ENCODE measurements at places on chromosomes 3 and 15.

DNA sequence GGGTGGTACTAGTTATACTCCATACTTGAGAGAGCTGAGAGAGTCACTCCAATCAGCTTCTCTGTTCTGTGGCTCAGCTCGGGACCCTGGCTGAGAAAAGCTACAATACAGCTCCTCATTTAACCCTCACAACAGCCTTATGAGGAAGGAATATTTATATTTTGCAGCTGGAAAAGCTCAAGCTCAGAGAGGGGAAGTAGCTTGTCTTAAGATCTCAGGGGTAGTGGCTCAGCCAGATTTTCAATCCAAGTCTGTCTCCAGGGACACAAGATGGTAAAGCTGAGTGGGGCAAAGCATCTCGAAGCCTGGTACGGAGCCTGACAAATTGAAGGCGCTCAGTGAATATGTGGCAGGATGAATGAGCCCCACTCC lies 14.8 kb downstream of the SCAMP2 start:
- no peak for DNase-seq

GRCh38 chr3:414063-414462 lies 217.5 kb downstream of the CHL1 start:
- DNase-seq: peak; percentile 11

DNA sequence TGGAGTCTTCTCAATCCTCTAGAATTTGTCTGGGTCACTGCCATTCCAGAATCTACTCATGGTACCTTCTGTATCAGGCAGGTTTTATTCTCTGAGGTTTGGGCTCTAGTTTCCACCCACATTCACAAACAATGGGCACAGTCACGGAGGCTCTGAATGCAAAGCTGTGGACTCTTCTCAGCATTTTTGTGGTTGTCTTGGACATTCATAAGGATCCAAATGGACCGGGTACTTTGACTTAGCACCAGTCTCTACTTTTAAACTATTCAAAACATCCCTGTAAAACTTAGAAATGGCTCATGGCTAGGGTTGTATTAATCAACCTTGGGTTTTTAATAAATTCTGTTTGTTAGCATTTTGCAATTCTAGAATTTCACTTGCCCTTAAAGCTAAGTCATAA lies 277.9 kb upstream of the THBS1 start:
- DNase-seq: no peak

DNA sequence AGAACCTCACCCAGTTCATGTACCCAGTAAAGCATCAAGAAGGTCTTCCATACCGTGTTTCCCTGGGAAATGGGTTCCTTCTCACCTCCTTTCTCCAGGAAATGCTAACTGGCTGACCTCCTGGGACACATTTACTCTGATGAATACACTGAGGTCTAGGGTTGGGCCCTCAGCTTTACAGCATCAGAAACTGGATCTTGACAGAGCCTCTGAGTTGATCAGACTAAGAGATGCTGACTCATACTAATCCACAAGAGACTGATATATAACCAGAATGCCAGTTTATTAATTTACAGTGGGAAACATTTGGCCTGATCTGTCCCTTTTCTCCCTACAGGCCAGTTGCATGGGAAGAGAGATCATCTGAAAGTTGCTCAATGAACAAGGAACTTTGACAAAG lies 55.8 kb downstream of the GTF2E1 start:
- no peak for DNase-seq

GRCh38 chr3:151203051-151203420 lies at the start of gene GPR171:
Gene GPR171, minus strand, starts transcription at chr3:151203216. Its CDS starts 3,830 bp downstream, at chr3:151199386.
- no peak for DNase-seq

GRCh38 chr15:77607894-77608261 lies 24.8 kb downstream of the LINGO1 start:
- DNase-seq: no peak

DNA sequence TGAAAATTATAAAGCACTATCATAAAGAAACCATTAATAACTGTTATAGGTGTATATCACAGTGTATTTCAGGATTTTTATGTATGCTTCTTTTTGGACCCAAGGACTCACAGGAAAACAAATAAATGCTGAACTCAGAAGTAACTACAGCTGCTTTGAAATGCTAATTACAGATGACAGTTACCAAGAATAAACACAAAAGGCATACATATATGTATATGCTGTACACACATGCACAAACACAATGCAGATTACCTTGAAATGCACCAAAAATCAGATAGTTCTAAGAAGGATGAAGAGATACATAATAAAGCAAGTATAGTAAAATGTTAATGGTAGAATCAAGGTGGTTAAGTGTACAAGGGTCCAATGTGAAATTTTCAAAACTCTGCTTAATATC lies 52.2 kb downstream of the ZNF280D start:
- no peak for DNase-seq

DNA sequence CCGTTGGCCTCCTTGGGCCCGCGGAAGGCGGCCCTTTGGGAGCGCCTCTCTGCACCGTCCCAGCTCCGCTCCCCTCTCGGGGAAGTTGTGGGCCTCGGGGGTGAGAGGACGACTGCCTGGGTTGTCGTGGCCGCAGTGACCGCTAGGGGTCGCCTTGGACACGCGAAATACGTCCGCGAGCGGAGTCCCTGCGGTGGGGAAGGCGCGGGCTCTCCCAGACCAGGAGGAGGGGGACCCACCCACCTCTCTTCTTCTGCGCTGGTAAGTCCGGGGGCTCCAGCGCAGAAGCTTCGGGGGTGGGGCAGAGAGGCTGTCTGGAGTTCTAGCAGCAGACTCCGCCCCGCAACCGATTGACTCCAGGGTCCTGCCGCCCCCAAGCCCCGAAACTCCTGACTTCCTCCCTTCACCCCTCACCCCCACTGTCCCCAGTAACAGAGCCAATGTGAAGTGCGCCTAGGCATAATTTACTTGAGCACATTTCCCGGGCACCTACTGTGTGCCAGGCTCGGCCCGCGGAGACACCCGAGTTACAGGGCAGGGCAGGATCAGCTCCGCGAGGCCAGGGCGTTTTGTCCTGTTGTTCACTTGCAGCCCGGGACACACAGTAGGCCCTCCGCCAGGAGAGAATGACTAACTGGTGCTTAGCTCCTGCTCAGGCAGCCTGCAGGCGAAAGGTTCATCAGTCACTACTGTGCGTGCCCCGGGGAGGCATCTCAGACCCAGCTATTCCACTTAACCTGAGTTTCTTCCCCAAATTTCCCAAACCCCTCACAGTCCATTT lies 32.8 kb downstream of the DNASE1L3 start:
- peak; percentile 24 for DNase-seq

- no peak for DNase-seq
Measured at GRCh38 chr3:15271785-15272381, 60.5 kb downstream of the SH3BP5 start.

- DNase-seq: no peak
Measured at GRCh38 chr3:138877226-138877625, 42.5 kb upstream of the PIK3CB start.

GRCh38 chr3:122025296-122025695 lies 3.2 kb upstream of the ILDR1 start:
- DNase-seq: no peak

GRCh38 chr3:149299938-149300801 lies 33.3 kb downstream of the TM4SF18 start:
- DNase-seq: peak; percentile 56

- DNase-seq: no peak
Measured at GRCh38 chr3:116464276-116464798, 19.1 kb upstream of the LSAMP start.

DNA sequence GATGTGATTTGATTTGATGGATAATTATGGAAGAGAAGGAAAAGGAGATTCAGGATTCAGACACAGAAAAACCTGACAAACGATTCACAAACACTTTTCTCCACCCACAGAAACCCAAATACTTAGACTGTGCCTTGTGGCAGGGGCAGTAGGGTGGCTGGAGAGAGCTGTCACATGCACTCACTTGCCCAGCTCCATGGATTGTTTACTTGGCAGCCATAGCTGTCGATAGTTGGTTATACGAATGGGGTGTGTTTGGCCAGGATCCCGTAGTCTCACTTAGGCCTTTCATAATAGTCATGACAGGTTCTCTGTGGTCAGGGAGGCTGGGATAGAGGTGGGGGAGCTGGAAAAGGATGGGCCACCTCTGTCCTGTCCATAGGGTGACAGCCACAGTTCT lies 76.9 kb downstream of the CACNA1D start:
- peak; percentile 2 for DNase-seq

- no peak for DNase-seq
Measured at GRCh38 chr3:14857506-14857905, 38.7 kb downstream of the FGD5 start.

DNA sequence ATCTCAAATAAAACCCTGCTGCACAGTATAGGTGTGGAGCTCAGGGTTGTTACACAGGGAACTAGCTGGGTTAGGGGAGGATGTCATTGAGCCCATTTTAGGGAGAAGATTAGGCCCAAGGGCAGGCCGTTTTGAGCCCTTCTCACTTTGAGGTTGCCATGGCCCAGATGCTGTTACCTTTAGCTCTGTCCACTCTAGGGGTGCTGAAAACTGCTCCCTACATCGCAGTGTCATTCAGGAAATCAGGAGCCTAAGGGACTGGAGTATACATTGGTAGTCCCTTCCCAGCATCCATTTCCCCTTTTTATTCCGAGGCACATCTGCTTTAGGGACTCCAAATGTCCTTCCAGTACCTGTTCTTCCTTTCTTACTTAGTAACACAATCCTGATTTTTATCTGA lies 79.0 kb upstream of the SELENOK start:
- DNase-seq: no peak
